ENCODE measurements at places on chromosomes 4 and X.

- no peak for DNase-seq
Observed at GRCh38 chr4:3397128-3397527, 44.6 kb upstream of the HGFAC start.

DNA sequence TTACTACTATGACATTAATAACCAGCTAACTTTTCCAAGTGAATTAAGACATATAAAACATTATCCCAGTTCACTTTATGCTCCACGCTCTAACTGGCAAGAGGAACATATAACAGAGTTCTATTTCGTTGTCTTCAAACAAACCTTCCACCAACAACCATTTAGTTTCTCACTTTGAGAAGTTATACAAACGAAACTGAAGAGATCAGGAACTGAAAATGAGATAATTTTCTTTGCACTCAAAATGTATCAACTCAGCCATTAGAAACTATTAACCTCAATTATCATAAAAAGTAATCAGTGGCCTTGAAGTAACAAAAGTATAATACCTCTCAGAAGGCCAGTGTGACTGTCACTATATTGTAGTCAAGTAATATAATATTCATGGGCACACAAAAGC, 70.1 kb downstream of the CHM start:
- DNase-seq, result no peak

GRCh38 chr4:67366311-67366861, 178.9 kb downstream of the CENPC start:
- DNase-seq, result no peak

DNA sequence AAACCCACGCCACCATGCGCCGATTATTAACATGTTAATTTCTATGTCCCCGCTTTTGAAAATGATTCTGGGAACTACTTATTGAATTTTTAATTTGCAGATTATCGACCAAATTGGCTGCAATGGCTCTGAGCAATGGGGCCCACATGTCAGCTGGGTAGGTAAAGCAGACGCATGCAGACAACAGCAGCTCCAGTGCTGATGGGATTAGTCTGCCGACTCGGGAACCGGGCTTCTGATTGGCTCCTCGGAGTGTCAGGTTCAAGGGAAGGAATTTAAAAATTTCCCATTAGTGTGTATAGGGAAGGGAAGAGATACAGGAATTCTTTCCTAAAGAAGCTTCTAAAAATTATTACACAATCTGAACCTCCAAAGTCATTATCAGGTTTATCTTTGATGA, 77.4 kb upstream of the PPARGC1A start:
- DNase-seq, result no peak

- DNase-seq, result no peak
Observed at GRCh38 chrX:123464709-123465108, 268.1 kb downstream of the THOC2 start.

DNA sequence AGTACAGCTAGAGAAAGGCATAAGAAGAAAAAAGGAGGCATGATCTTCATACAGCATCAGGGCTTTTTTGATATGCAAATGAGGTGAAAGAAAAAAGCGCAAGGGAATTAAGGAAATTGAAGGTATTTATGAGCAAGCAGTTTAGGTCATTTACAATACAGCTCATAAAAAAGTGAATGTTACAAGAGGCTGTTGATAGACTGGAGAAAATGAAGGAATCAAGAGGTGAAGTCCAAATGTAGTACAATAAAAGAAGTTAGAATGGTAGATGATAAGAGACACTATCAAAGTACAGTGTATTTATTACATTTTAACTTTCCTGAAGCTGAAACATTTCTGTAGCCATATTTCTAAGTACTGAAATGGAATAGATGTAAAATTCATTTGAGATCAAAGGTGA, 1349.5 kb downstream of the ADGRL3 start:
- DNase-seq, result no peak

DNA sequence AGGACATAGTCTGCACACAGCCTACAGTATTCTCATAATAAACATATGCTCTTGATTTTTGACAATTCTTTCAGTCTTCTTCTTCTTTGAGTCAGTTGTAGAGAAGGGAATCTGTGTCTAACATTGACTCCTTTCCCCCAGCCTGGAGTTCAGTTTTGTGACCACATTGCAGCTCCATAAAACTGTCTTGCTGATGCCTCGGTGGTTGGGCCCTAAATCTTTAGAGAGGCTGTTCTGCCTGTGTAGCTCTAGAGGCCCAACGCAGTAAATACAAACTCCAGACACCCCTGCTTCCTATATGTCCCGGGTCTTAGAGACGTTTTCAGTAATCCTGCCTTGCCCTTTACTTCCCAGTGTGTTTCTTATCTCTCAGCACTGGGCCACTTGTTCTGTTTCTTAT, 639.5 kb upstream of the AADAT start:
- no peak for DNase-seq

DNA sequence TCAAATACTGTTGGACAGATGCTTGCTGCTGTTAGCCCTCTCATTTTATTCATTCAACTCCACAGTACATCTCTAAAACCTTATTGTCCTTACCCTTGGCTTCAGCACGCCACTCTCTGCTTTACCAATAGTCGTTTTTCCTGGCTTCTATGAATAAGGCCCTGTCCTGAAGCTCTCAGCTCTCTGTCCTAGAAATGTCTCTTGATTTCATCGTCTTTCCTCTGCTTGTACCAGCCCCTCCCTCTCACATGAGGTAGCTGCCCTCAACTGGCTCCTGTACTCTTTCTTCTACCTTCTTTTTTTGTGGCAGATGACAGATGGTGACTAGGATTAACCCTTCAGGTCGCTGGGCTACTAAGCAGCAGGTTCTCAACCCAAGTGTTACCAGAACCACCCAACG, 11.4 kb downstream of the ADGRA3 start:
- no peak for DNase-seq

DNA sequence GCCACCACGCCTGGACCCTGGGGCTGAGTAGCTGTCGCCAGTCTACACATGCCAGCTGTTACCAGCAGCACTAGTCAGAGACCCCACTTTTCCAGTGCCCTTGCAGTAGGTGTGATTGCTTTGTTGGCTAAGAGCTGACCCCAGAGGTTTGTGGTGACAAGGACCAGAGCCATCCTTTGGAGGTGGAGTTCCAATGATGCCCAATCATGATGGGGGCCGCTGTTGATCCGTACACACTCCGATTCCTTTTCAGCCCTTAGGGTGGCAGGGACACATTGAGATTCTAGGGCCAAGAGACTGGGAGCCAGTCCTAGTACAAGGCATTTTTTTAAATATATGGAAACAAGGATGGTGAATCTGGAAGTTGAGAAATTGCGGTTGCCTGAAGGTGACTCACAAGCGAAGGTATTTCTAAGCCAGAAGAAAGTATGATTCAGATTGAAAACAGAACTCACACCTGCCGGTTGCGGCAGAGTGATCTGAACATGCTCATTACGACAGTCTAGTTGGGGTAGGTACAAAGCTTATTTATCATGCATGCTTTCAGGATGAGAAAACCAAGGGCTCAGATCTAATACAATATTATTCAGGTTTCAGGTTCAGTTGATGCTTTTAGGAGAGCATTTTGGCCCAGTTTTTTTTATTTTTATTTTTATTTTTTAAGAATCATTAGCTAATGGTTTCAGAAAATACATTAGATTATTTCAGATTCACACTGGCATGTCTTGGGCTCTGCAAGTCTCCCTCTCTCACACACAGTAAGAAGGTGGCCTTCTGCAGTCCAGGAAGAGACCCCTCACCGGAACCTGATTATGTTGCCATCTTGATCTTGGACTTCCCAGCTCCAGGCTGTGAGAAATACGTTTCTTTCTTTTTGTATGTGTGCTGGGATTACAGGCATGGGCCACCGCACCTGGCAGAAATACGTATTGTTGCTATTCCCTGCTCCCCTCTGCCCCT, 43.4 kb downstream of the SHROOM2 start:
- no peak for DNase-seq

DNA sequence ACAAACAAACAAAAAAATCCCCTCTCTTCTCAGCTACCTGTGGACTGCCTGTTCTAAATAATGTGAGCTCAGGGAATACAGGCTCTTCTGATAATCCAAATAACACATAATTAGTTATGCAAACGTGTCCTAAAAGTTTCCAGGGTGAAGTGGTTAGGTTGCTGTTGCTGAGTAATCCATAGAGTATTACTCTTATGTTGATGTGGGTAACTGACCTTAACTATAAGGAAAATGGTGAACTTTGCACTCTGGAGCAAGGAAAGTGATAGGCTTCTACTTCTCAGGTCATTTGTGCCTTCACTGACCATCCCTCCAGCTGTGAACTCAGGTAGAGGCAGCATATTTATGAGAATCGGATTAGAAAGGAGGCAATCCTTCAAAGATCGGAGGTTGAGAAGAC, 19.9 kb downstream of the MSN start:
- no peak for DNase-seq

GRCh38 chr4:68132342-68132741, 2.7 kb upstream of the TMPRSS11F start:
- no peak for DNase-seq

- DNase-seq, result no peak
Observed at GRCh38 chr4:8681391-8681790, 88.8 kb downstream of the CPZ start.

GRCh38 chr4:95377366-95377900, 171.3 kb downstream of the UNC5C start:
- no peak for DNase-seq

DNA sequence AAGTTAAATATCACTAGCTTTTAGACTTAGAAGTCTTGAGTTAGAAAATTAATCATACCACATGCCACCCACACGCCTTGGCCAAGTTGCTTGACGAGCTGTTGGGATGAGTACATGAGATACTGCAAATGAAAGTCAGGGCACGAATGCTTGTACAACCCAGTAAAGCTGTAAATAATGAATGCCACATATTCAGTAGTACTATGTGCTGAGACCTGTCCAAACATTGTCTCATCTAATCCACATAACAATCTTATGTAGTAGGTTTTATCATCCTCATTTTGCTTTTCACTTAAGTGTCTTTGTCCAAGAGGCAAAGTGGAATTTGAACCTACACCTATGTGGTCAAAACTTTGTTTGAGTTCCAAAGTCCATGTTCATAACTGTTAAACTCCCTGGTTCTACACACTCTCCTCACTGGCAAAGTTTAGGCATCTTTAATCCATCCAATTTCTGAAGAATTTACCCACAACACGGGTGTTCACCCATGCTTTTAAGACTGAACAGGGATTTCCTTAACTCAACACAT, 74.1 kb downstream of the LDB2 start:
- no peak for DNase-seq

- DNase-seq, result no peak
Observed at GRCh38 chrX:10636851-10637250, 16.5 kb upstream of the MID1 start.

DNA sequence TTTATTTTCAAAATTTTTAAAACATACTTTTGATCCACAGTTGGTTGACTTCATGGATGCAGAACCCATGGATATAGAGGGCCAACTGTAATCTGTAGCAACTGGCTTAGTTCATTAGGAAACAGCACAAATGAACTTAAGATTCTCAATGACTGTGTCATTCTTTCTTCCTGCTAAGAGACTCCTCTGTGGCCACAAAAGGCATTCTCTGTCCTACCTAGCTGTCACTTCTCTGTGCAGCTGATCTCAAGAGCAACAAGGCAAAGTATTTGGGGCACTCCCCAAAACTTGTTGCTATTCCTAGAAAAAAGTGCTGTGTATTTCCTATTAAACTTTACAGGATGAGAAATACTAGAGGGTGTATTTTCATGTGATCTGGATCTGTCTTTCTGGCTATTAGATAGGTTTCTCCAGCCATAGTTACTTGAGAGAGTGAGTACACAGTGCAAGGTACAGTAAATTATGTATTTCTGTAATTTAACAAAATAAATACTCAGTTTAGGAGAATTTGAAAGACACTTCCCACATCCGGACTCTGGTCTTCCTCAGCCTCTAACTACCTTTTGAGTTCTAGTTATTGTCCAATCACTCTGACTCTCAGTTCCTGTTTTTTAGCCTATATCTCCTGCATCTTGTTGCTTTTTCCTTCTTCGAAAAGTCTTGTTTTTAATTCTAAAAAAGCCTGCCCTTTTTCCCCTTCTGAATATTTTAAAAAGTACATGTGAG, 21.8 kb downstream of the TLR2 start:
- DNase-seq, result no peak

DNA sequence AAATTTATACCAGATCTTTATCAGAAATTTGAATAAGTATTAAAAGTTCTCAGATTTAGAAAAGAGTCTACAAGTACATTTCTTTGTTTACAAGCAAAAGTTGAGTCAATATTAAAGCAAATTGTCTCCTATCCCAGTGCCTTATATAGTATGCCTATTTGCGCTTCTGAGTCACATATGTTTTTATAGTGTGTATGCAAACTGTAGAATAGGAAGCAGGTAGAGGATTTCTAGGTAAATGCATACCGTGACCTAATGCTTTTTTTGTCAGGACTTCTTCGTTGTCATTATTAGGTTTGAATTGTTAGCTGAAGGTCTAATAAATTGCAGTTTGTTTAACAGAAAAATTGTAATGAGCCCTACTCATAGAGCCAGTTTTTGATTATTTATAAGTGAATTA, 22.2 kb downstream of the CEP44 start:
- DNase-seq, result no peak

DNA sequence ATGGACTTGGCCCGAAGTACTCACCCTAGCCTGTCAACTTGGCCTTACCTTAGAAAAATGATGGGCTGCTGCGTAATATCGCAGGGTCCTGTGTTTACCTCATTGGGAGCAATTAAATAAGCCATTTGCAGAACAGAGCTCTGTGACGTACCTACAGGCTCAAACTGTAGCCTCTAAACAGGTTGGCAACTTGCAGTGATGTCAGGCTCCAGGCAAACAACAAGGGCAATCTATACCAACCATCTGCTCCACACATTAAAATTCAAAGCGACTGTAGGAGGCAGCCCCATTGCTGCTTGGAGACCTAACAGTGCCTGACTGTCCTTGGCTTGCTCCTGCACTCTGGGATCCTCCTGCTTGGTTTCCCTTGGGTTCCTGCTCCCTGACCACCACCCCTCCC, 17.2 kb downstream of the VGLL1 start:
- no peak for DNase-seq

DNA sequence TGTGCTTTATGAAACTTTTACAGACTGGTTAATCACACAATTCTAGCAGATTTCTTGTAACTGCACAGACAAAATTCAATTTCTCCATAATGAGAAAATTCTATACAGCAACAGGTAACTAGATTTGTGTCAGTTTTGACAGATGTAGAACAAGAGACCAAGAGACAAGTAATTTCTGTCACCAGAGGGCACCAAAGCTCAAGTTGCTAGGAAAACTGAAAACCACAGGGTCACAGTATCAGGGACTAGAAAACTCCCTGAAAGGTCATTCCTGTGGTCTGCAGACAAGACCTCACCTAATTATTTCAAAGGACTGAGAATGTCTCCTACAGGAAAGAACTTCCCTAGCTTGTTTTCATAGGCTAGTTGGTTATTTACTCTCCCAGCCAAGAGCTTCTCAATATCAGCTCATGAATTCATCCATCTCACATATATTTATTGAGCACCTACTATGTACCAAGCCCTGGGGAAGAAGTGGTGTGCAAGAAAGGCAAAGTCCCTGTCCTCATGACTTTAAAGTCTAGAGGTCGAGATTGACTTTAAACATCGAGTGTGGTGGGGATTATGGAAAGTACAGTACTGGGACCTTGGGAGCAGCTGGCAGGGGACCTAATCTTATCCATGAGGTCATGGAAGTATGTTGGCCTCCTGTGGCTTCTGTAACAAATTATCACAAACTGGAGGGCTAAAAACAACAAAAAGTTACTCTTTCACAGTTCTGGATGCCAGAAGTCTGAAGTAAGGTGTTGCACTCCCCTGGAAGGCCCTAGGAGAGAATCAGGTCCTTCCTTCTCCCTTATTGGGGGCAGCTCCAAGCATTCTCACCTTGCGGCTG, 47.8 kb upstream of the SETD7 start:
- DNase-seq, result no peak

Measured in activated naive CD8-positive, alpha-beta T cell treated with anti-CD3 and anti-CD28 coated beads, Interleukin-2, amount 10 ng/mL, durations not matched to agents 7 days and 5 days (primary cell).